Endothelial cell of umbilical vein (primary cell): ENCODE measurements at places on chromosomes 2 and 18.

GRCh38 chr2:161136696-161137324 lies 23.4 kb upstream of the TANK start:
- H3K4me1 ChIP-seq: peaks cover 45% of the 10 kb centered on the region
- no peaks in the 10 kb centered on the region for H3K27me3 ChIP-seq
- DNase-seq: peak; percentile 90
- peak overlapping the region; percentile 88 for H3K27ac ChIP-seq
- peak overlapping the region; percentile 78 for H3K4me3 ChIP-seq

GRCh38 chr2:157692768-157693167 lies 64.1 kb upstream of the ACVR1C start:
- no peak overlapping the region for H3K4me3 ChIP-seq
- DNase-seq: no peak
- no peaks in the 10 kb centered on the region for H3K4me1 ChIP-seq
- H3K27ac ChIP-seq: no peak overlapping the region
- no peaks in the 10 kb centered on the region for H3K27me3 ChIP-seq

DNA sequence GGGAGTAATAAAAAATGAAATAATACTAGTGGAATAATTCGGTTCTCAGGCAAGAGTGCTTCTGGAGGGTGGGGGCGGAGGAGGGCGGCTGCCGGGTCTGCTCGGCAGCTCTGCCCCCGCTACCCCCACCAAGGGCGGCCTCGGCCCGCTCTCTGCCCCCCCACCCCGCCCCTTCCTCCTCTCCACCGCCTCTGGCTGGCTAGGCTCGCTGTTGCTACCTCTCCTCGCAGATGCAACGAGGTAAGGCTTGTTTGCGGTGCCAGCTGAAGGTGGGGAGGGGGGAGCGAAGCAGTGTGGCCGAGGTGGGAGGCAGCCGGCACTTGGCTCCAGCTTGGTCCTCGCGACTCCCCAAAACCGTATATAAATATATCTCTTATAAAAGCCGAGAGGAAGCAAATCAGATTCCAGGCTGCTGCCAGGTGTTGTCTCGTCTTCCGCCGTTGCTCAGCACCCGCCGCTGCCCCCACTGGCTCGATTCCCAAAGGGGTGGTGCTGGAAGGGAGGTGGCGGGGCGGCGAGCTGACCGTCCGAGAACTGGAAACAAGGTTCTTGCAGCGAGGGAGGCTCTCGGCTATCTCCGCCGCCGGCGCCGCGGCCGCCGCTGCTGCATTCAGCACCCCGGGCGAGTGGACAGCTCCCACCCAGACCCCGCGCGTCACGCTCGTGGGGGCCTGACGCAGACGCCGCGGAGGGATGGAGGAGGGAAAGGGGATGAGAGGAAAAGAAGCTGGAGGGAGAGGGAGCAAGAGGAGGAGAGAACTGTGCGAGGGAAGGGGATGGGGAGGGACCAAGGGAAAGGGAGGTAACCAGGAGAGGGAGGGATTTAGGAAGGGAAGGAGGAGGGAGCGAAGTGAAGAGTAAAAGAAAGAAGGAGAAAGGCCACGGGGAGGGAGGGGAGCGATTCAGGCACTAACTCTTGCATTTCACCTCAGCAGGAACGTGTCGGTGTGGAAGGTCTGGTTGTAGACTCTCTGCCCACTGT lies at the start of gene MARCHF4:
Gene MARCHF4 (minus strand): TSS at position 763 of the 982 bp plus-strand sequence. CDS start 2,223 bp downstream, outside the sequence.
- H3K27ac ChIP-seq: peak within 1 kb of the TSS; percentile 99
- no peaks in the 10 kb centered on the region for H3K36me3 ChIP-seq
- H3K4me3 ChIP-seq: peak within 1 kb of the TSS; percentile 66
- no peaks in the 10 kb centered on the region for H3K27me3 ChIP-seq

DNA sequence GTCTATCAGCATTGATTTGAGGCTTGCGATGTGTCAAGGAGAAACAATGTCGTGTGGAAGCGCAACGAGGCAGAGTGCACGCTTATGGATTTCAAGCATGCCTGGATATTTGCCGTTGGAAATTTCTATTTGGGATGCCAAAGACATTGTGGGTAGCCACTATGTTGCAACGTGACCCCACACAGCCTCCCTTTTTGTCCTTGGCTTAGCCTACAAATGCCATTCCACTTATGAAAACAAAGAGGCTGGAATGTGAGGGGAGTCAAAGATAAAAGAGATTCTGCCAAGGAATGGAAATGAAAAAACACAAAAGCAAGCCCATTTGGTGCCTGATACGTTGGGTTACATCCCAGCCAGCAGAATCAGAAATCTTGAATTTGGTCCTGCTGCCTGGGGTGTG lies 721.2 kb downstream of the GALR1 start:
- H3K27ac ChIP-seq: no peak overlapping the region
- no peaks in the 10 kb centered on the region for H3K27me3 ChIP-seq
- no peaks in the 10 kb centered on the region for H3K36me3 ChIP-seq
- no peaks in the 10 kb centered on the region for H3K4me1 ChIP-seq

- no peaks in the 10 kb centered on the region for H3K36me3 ChIP-seq
- H3K27me3 ChIP-seq: peaks cover 9% of the 10 kb centered on the region
- no peak for DNase-seq
- H3K27ac ChIP-seq: no peak overlapping the region
- no peaks in the 10 kb centered on the region for H3K4me1 ChIP-seq
Observed at GRCh38 chr2:68366083-68366560, 1.0 kb downstream of the PLEK start.

DNA sequence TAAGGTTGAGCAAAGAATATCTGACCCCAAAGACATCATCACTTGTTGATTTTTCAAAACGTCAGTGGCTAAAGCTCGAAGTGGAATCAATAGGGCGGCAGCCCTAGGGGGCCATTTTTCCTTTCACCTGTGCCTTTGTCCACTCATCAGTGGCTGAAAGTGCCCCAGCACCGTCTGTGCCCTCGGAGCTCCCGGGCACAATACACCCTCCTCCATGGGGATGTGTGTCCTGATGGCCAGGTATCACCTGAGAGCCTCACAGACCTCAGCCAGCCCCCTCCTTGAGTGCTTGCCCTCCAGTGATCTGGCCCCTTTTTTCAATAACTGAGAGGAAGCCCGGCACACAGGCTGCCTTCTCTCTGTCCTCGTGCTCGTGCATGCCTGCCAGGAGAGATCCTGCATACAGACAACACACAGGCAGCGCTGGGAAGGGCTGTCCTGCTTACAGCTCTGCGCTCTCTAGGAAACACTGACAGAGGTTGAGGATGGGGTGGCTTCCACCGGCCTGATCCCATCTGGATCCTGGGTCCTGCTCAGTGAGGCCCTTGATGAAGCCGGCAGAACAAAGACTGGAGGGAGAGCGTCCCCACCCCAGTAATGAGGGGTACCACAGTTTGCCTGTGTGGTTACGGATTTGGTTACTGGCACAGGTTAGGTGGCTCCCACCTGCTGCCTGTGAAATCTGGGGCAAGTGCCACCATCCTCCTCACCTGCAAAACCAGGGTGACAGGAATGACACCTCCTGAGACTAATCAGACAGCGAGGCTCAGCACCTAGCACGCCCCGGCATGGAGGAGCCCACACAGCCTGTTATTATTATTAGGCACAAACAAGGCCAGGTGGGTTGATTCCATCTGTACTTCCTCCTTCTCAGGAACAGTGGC lies 197.5 kb upstream of the RAB6C start:
- no peak overlapping the region for H3K4me3 ChIP-seq
- no peaks in the 10 kb centered on the region for H3K36me3 ChIP-seq
- H3K4me1 ChIP-seq: no peaks in the 10 kb centered on the region
- H3K27ac ChIP-seq: no peak overlapping the region

DNA sequence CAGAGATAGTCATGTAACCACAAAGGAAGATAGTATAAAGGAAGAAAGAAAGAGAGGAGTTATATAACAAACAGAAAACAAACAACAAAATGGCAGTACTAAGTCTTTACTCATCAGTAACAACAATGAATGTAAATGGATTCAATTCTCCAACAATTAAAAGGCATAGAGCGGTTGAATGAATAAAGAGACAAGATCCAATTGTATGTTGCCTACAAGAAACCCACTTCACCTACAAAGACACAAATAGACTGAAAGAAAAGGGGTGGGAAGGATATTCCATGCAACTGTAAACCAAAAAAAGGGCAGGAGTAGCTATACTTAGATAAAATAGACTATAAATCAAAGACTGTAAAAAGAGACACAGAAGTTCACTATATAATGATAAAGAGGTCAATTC lies 157.3 kb upstream of the CREB1 start:
- no peaks in the 10 kb centered on the region for H3K4me1 ChIP-seq
- H3K4me3 ChIP-seq: no peak overlapping the region
- H3K36me3 ChIP-seq: no peaks in the 10 kb centered on the region
- H3K27ac ChIP-seq: no peak overlapping the region
- H3K27me3 ChIP-seq: no peaks in the 10 kb centered on the region

- DNase-seq: no peak
- no peaks in the 10 kb centered on the region for H3K27me3 ChIP-seq
- H3K4me3 ChIP-seq: no peak overlapping the region
- no peaks in the 10 kb centered on the region for H3K36me3 ChIP-seq
Observed at GRCh38 chr18:5824370-5824984, 70.8 kb downstream of the TMEM200C start.

DNA sequence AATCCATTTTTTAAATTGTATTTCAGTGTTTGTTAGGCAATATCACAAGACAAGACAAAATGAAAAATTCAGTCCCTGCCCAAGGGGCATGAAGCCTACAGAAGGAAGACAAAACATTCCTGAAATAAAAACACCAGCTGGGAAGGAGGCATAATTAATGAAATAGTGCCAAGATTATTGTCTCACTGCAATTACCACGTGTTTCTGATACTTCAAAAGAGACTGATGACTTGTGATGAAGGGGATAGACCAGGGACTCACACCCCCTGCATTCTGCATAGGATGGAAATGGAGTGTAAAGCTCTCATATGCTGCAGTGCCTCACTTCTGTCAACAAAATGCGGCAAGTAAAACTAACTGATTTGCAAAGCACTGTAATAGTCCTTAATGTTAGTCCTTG lies 178.1 kb downstream of the BARD1 start:
- H3K4me1 ChIP-seq: no peaks in the 10 kb centered on the region
- no peak overlapping the region for H3K4me3 ChIP-seq
- no peaks in the 10 kb centered on the region for H3K27me3 ChIP-seq
- no peak for DNase-seq
- no peak overlapping the region for H3K27ac ChIP-seq

DNA sequence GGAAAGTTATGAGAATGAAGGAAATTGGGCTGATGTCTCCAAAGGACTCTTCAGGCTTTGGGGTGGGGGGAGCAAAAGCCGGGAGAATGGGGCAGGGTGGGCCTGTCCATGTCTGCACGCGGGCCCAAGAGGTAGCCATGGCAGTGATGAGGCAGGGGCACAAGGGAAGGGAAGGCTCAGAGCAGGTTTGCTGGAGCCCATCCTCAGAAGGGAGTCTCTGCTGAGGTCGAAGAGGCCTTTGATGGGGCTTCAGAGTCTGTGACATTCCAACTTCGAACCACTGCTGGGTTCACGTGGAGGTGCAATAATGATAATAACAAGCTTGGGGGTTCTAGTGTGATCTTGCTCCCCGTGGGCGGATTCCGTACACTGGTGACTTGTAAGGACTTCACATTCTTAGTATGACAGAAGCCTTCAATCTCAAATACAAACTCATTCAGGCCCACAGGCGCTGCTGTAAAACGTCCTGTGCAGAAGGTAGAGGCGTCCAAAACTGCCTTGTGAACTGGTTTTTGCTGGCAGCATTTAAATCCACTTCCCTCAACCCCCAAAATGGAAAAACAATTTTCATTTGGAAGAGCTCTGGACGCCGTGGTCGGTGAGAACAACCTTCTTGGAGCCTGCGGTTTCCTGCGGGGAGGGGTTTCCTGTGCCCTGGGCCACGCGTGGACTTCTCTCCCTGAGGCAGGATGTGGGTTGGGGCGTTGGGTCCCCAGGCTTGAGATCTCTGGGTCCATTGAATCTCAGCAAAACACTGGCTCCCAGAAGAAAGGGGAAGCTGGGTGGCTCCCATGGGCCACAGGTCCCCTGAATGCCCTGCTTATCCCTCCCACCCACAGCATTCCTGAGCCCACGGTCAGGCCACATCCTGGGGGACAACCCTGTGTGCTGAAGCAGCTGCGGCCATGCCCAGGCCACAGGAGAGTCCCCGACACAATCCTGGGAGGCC lies 151.0 kb downstream of the TPO start:
- no peak overlapping the region for H3K4me3 ChIP-seq
- H3K27ac ChIP-seq: no peak overlapping the region
- no peaks in the 10 kb centered on the region for H3K36me3 ChIP-seq
- no peak for DNase-seq

GRCh38 chr18:48003426-48004349 lies 73.2 kb upstream of the SMAD2 start:
- H3K27ac ChIP-seq: peak overlapping the region; percentile 86
- no peaks in the 10 kb centered on the region for H3K27me3 ChIP-seq
- DNase-seq: peak; percentile 54

- H3K27me3 ChIP-seq: no peaks in the 10 kb centered on the region
- H3K4me1 ChIP-seq: no peaks in the 10 kb centered on the region
- no peak overlapping the region for H3K27ac ChIP-seq
Observed at GRCh38 chr2:7436096-7436906, 519.1 kb downstream of the RNF144A start.

- no peak overlapping the region for H3K4me3 ChIP-seq
- no peaks in the 10 kb centered on the region for H3K4me1 ChIP-seq
- no peaks in the 10 kb centered on the region for H3K36me3 ChIP-seq
- DNase-seq: no peak
- no peak overlapping the region for H3K27ac ChIP-seq
Observed at GRCh38 chr18:24103320-24104021, 35.4 kb upstream of the CABYR start.

DNA sequence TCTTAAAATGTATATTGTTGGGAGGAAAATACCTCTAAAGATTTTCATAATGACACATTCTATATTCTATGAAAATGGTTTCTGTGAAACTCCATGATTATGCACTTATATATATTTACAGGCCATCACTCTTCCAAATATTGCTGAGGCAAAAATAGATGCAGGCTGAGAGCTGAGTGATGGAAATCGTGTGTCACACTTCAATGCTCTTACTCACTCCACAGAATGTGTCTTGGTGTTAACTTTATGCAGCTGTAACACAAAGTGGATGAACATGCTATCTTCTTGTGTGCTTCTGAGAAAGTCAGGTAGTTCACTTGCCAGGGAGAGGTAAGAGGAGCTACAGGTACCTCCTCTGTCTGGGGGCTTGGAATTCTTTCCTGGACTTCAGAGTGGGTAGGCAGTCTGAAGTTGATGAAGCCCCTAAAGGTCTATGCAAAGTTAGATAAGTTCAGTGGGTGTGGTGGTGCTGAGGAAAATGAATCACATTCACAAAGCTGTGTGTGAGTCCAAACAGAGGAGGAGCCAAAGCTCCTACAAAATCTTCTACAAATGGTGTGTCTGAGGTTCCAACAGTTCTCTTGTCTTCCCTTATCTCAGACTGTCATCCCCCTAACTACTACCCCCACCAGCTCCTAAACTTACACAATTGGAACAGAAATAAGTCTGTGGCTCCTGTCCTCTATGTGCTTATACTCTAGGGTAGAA lies 74.2 kb upstream of the ST6GAL2 start:
- no peaks in the 10 kb centered on the region for H3K36me3 ChIP-seq
- no peaks in the 10 kb centered on the region for H3K4me1 ChIP-seq
- no peak overlapping the region for H3K4me3 ChIP-seq
- no peaks in the 10 kb centered on the region for H3K27me3 ChIP-seq
- no peak for DNase-seq
- H3K27ac ChIP-seq: no peak overlapping the region

GRCh38 chr2:65714866-65715265 lies 282.5 kb upstream of the SPRED2 start:
- H3K4me3 ChIP-seq: no peak overlapping the region
- no peaks in the 10 kb centered on the region for H3K36me3 ChIP-seq
- H3K27ac ChIP-seq: no peak overlapping the region
- no peak for DNase-seq
- H3K27me3 ChIP-seq: no peaks in the 10 kb centered on the region

- H3K4me1 ChIP-seq: peaks cover 5% of the 10 kb centered on the region
- peak; percentile 81 for DNase-seq
- H3K27me3 ChIP-seq: no peaks in the 10 kb centered on the region
- H3K36me3 ChIP-seq: no peaks in the 10 kb centered on the region
- H3K27ac ChIP-seq: peak overlapping the region; percentile 32
Observed at GRCh38 chr18:74652392-74652988, 54.8 kb downstream of the ZNF407 start.
